COR-L47 (cell line): ENCODE measurements at places on chromosomes 2 and 18.

DNA sequence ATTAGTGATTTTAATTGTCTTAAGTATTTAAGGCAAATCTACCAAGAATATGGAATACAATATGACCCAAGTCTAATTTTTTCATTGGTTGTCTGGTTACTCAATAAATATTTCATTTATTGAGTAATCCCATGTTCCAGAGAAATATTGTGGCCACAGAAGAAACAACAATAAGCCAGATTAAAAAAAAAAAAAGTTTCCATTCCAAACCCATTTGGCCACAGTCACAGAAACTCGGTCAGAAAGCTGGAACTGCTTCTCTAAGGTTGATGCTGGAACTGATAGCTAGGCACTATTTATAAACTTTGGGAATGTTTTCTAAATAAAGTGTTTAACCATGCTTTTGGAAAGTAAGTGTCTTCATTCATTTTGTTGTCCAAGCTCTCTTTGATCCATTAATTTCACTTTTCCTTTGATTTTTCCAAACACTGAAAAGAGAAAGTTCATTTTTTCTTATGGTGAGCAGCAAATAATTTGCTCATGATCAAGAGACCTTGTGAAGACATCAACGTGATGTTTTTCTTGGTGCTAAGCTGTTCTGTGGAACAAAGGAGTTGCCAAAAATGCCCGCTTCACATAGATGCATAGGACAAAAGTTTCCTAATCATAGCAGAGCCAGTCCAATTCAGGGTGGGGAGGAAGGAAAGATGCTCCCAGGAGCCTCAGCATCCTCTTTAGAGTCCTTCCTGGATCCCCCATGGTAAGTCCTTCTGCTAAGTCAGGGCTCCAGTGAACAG lies 72.1 kb upstream of the CCBE1 start:
- DNase-seq = no peak

DNA sequence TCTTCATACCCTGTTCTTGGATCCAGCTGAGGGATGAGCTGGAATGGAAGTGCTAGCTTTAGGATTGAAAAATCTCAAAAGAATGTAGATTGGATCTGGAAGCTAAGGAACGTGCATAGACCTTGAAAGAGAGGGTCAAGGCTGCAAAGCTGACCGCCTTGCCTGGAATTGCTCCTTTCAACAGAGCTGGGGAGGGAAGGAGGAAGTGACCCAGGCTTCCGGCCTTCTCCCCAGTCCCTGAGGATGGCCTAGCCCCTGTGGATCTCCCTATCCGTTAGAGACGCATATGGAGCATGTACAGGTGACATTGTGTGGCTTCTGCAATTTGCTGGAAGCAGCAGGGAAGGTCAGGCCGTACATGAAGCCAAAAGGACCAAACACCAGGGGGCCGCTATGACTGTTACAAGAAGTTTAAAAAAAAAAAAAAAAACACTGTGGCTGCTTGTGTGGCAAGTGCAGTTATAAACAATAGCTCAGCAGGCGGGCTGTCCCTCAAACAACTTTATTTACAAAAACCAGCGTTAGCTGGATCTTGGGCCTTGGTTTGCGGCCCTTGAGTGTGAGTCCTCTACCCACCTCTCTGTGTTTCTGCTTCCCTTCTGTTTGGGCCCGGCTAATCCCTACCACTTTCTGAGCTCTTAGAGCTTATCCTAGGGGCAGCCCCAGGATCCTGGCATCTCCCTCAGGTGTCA lies 227.6 kb downstream of the SEPTIN10 start:
- peak; percentile 60 for DNase-seq

DNA sequence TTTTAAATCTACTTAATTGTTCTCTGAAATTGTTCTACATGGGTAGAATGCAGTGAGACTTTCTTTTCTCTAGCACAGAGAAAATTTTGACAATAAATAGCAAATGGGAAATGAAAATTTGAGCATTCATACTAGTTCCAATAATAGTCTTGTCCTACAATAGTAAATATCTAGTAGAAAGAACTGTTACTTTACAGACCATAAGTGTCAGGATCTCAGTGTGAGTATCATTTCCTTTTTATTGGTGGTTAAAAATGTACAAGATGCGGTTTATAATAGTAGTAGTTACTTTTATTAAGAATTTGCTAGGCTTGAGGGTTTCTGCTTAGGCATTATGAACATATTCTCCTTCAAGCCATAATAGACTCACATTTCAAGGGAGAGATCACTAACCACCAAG lies 43.2 kb downstream of the KCNE4 start:
- DNase-seq = no peak

- no peak for DNase-seq
Measured at GRCh38 chr2:215751200-215751910, 262.0 kb downstream of the MREG start.

DNA sequence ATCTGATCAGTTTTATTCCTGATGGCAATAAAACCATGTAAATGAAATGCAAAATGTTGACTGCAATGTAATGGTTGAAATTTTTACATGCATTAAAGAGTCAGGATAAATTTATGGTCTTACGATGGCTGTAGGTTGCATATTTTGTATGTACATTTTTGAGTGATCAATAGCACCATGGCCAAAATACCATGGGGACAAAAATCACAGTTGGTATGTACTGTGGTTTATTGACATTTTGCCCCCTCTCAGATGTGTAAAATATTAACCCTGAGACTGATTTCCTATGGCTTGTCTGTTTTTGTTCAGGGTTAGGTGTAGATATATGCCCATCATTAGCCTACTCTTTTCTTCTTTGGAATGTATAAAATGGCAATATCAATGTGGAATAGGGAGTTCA lies 138.1 kb downstream of the PARD3B start:
- no peak for DNase-seq

DNA sequence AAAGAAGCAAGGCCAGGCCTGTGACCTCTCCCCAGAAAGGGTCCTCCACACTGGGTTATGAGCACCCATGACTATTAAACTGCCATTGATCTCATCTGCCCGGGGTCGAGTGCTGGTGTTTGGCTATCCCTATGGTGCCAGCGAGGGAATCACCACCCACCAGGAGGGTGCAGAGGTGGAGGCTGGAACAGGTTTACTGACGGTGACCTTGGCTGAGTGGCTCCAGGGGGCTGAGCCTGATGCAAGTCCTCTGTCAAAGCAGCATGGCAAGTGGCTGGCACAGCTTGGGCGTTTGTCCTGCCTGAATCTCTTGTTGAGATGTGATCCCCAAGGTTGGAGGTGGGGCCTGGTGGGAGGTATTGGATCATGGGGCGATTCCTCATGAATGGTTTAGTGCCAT lies 196.4 kb upstream of the HDAC4 start:
- DNase-seq = no peak

- no peak for DNase-seq
Measured at GRCh38 chr18:70046796-70047195, 99.1 kb upstream of the CD226 start.

DNA sequence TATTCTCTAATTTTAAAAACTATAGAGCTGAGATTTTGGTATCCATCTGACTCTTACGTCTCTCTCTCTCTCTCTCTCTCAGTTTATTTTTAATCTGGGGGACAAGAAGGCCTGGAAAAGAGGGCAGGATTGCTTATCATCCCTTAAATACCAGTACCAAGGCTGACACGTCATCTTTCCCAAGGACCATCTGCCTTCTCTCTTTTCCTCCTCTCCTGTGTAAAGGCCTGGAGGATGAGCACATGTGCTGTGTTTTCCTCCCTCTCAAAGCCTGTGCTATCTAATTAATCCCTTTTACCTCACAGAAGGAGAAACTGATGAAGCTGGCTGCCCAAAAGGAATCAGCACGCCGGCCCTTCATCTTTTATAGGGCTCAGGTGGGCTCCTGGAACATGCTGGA lies 7.3 kb downstream of the IL37 start:
- DNase-seq = no peak

DNA sequence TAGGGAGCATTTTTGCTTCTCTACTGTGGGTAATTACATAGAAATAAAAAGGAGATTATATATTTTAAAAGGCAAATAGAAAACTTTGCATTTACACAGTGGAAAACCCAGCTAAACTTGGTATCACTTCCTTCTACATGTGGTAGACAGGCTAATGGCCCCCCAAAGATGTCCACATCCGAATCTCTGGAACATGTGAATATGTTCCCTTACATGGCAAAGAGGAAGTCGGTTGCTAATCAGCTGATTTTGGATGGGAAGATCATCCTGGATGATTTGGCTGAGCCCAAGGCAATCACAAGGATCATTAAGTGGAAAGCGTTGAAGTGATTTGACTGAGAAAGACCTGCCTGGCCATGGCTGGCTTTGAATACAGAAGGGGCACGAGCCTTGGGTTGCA lies 26.2 kb downstream of the CREG2 start:
- no peak for DNase-seq

DNA sequence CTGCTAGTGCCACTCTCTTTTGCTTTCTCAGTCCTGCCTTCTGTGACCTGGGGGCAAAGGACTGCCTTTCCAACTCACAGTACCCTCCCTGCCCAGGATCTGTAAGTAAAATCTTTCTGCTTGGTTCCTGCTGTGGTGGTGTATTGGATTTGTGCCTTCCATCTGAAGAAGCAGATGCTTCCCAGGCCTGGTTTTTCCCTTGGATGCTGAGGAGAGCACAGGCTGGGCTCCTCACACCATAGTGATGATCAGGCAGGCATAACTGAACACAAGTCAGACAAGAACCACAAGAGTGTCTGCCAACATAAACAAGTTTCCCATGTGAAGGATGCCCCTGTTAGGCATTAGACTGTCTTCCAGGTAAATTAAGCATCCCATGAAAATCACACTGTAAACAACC lies 121.3 kb upstream of the NRXN1 start:
- no peak for DNase-seq

DNA sequence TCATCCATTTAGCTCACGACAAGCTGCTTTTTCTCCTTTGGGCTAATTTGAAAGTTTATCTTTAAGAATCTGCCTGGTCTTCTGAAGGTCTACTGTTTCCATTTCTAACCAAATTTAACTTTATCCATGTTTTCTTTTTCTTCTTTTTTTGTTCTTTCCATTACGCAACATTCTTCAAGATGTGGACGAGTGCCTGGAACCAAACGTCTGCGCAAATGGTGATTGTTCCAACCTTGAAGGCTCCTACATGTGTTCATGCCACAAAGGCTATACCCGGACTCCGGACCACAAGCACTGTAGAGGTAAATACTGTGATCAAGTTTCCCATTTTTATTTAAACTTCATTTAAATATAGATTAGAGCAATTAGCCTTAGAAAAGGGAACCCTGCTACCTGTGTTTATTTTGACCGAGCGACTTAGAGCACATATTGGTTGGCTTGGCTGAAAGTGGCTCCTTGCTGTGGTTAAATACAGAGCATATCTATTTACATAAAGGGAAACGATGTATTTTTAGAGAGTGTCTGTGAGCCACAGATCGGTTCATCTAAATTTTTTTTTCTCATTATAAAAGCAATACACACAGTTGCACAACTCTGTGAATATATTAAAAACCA lies 183.4 kb upstream of the RASGRP3 start:
- peak; percentile 72 for DNase-seq

GRCh38 chr2:126935774-126936173 lies 37.1 kb downstream of the TEX51 start:
- no peak for DNase-seq

- no peak for DNase-seq
Measured at GRCh38 chr2:46300406-46300832, 3.2 kb downstream of the EPAS1 start.

DNA sequence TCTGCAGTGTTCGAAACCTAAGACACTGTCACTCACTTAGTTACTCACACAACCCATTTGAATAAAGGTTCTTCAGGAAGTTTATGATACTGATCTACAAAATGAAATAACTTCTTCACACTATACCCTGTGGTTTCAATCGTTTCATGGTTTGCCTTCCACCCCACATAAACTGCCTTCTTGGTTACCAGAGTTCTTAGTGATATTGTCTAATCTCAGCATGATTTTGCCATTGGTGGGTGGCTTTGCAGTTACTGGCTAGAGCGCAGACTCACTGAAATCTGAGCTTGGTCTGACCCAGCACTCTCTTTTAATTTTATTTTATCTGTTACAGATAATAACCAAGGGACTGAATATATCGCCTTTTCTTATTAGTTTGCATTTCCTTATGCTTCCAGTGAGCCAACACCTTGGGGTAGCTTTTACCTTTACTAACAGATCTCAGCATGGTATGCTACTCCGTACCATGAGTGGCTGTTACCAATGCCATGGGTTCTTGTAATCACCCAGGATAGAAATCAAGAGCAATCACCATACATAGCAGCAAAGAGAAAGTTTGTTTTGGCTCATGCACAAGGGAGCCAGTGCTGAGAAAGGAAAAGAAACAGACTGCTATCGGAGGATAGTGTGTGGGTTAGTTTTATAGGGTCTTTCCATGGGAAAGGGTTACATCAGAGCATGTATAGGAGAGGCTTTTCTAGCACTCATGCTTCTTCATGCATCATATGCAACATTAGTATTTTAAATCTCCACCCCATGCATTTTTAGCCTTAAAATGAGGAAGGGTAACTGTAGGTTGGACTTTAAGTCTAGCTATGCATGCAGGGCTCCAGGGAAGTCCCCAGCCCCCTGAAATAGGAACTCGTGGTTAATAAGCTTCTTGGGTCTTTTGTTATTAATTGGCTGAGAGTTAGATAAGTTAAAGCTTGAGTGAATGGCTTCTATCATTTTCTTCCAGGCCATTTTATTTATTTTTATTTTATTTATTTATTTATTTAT lies 33.3 kb downstream of the ANXA4 start:
- no peak for DNase-seq

DNA sequence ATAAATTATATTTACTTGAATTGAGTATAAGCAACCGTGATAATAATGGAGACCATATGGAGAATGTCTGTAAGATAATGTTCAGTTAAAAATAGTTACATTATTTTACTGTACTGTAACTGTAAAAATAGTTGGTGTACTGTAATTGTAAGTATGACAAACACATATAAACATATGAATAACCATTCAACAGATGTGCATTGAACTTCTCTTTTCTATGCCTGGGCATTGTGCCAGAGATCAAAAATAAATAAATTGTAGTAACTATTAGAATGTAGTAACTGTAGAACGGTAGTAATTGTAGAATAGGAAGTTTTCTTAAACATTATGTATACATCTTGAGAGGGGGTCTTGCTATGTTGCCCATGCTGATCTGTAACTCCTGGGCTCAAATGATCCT lies 287.4 kb upstream of the EPAS1 start:
- no peak for DNase-seq

- DNase-seq = no peak
Measured at GRCh38 chr2:120400551-120400950, 54.6 kb downstream of the INHBB start.
